HL-60 (cell line): ENCODE measurements at places on chromosomes 11 and 22.

DNA sequence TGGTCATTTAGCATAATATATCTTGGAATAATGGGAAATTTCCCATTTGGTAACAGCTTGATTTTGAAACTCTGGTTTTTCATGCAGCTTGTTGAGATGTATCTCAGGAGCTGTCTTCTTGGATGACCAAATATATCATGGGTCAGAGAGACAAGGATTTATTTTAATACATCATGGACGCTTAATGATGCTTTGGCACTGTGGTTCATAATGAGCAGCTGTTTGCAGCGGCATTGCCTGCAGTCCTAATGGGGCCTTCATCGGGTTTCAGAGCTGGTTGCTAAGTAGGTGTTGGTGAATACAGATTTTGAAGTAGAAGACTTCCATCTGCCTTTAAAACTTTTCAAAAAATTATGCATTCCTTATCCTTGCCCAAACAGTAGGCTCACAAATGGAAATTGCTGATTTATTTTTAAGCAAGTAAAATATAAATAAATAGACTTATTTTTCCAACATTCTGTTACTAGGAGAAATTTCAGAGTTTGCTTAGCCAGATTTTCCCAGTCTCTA, 389.5 kb upstream of the FAT3 start:
- DNase-seq: no peak

DNA sequence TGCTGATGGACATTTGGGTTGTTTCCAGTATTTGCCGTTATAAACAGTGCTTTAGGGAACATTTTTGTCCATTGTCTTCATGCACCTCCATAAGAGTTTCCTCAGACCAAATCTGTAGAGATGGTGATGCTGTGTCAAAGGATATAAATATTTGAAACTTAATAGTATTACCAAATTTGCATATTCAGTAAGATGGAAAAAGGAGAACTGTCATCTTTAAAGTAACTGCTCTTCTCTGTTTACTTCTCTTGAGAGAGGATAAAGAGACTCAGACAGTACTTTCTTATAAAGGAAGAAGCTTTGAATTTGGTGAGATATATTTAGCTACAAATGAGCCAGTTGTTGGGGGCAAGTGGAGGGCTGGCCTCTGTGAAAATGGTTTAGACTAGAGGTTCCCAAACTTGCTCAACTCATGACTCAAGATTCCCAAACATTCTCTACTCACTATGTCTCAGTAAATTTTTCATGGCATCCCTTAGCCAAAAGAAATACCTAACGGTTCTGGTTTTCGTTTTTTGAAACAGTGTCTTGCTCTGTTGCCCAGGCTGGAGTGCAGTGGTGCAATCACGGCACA, 26.2 kb downstream of the SHISA8 start:
- no peak for DNase-seq

GRCh38 chr11:110438017-110438416, 8.3 kb downstream of the FDX1 start:
- no peak for DNase-seq

DNA sequence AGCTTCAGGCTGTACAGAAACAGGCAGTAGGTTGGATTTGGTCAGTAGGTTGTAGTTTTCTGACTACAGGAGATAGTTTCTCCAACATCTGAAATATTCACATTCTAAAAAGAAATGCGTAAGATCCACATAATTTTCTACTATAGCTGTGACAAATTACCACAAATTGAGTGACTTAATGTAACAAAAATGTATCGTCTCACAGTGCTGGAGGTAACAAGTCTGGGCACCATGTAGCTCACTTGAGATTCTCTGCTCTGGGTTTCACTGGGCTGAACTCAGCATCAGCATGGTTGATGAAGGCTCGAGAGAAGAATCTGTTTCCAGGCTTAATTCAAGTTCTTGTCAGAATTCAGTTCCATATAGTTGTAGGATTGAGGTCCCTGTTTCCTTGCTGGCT, 350.9 kb upstream of the CCDC179 start:
- DNase-seq: no peak

- no peak for DNase-seq
Observed at GRCh38 chr11:44257338-44258189, 52.4 kb downstream of the ALX4 start.

GRCh38 chr11:75902631-75903030, 87.6 kb downstream of the UVRAG start:
- no peak for DNase-seq

DNA sequence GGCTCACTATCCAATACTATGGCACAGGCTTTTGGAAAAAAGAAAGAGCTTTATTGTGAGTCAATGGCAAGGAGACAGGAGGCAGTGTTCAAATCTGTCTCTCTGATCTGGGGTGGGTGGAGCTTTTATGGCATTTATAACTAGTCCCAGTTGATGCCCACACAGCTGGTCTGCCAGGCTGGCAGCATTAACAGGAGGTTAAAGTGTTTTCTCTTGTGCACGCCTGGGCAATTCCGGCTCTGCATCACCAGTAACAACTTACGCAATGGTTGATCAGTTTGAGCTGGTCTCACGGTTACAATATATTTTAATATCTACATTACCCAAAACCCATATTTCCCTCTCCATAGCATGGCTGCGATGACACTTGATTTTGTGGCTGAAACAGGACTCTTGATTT, 15.1 kb upstream of the SMIM38 start:
- no peak for DNase-seq

DNA sequence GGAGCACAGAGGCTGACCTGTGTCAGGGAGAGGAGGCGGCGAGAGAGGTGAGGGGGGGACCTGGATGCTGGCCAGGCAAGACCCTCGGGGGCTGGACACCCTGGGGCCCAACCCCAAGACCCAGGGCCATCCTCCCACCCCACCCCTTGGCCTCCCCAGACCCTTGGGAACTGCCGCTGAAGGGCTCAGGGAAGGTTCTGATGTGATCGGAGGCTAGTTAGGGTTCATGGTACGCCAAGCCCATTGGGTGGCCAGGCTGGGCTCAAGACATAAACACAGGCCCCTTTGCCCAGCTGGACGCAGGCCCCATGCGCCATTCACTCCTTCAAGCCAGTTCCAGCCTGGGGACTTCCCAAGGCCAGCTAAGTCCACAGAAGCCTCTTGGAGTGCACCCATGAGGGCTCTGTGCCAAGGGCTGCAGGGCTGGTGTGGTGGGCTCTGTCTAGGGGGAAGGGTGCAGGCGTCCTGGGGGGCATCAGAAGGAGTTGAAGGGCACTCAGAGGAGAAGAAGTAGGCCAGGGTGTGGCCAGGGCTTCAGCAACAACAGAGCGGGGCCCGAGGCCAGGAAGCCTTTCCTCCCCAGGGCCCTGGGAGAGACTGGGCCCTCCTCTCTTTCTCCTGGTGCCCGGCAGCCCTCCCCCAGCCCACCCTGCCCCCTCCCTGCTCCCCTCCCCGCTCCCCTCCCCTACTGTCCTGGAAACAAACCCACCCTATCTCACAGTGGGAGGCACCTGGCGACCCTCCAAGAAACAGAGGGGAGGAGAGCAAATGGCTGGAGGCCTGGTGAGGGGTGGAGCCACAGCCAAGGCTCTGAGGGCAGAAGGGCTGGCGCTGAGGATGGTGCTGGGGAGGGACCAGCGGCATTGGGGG, 12.9 kb downstream of the TSPAN32 start:
- DNase-seq: no peak

DNA sequence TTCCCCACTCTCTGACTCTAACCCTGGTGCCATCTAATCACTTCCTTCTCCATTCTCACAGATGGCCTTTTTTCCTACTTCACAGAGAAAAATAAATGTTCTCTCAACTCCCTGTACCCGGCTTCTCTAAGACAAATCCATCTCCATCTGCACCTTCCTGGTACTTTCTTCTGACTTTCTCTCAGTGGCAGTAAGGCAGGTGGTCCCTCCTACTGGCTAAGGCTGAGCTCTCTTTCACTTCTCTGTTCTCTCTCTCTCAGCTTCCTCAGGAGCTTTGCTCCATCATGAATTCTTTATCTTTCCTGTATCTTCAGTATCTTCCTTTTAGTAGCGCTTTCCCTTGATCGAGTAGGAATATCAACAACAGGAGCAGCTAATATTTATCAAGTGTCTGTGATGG, 421.6 kb downstream of the TMEM135 start:
- no peak for DNase-seq

- no peak for DNase-seq
Observed at GRCh38 chr11:7969756-7970646, 4.8 kb upstream of the NLRP10 start.

- no peak for DNase-seq
Observed at GRCh38 chr11:90874986-90875385, 652.1 kb upstream of the CHORDC1 start.
